Stimulated activated CD4-positive, alpha-beta T cell treated with anti-CD3 and anti-CD28 coated beads, Interleukin-1b, Interleukin-23, amount 100 ng/mL, for 1 hour (primary cell): ENCODE measurements at places on chromosomes 2 and 18.

DNA sequence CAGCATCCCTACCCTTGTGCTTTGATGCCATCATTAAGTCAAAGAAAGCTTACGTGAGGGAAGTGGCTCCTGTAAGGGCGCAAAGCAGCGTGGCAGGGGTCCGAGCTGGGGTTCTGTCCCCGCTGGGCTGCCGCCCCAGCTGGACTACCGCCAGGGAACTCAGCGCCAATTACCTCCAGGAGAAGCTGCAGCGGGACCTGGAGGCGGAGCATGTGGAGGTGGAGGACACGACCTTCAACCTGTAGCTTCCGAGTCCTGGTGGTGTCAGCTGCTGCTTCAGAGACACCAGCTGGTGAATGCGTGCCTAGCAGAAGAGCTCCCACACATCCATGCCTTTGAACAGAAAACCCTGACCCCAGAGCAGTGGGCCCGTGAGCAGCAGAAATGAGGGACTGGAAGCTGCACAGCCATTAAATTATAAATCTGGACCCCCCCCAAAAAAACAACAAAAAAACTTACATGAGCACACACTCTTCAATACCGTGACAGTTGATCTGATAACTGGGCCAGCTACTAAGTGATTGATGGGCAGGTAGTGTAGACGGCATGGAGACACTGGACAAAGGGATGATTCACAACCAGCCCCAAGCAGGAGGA is 20.1 kb upstream of the YES1 start:
- no peak for DNase-seq

GRCh38 chr2:150120326-150120955 is 367.0 kb downstream of the RND3 start:
- DNase-seq = no peak

DNA sequence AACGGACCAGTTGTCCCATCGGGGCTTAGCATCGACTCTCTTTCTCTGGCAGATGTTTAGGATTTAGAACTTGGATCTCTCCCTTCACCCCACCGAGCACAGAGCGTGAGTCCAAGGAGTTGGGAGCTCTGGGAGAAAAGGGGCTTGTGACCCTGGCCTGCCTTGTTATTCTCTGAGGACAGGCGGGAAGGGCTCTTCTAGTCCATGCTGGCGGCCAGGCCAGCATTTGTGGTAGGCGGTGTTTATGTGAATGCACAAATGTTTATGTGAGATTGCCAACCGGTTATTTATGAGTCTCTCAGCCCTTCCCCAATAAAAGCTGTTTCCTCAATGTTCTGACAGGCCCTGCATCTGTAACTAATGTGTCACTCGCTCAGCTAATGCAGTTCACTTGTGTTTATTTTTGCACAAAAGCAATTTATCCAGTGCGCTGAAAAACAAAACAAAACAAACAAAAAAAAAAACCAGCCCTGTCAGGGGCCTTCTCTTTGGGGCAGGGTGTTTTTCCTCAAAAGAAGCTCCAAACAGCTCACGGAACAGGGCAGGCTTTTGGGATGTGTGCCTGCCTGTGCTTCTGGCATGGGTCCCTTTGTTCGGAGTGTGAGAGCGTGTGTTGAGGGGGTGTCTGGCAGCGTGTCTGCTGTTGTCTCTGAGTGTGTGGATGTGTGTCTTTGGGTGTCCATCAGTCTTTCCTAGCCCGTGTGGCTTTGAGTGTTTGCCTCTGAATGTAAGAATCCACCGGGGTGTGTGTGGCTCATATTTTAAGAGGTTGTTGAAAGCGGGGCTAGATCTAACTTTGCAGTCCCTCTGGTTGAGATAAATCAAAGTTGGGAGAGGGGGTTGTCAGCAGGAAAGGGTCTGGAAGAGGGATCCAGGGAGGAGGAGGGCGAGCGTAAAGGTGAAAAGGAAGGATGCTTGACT is 52.8 kb upstream of the HAAO start:
- DNase-seq = no peak

GRCh38 chr18:47100212-47100831 is 50.0 kb downstream of the HDHD2 start:
- peak; percentile 37 for DNase-seq

- DNase-seq = no peak
Observed at GRCh38 chr2:37809525-37809924, 115.6 kb upstream of the RMDN2 start.

GRCh38 chr2:130836501-130837174 is at the start of gene ARHGEF4:
ARHGEF4 (plus strand) TSS chr2:130836914; CDS start chr2:130836954, 40 bp downstream.
- DNase-seq = no peak

DNA sequence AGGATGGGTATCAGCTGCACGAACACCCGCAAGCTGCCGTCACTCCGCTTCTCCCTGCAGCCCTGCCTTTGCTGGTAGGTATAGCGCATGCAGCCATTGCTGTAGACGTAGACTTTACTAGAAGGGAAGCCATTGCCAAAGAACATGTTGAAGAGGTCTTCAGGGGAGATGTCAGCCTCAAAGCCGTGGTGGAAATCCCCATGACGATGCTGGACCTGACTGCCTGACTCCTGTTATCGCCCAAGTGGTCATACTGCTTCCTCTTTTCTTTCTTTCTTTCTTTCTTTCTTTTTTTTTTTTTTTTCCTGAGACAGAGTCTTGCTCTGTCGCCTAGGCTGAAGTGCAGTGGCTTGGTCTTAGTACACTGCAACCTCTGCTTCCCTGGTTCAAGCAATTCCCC is 68.7 kb upstream of the SPRED2 start:
- DNase-seq = no peak

DNA sequence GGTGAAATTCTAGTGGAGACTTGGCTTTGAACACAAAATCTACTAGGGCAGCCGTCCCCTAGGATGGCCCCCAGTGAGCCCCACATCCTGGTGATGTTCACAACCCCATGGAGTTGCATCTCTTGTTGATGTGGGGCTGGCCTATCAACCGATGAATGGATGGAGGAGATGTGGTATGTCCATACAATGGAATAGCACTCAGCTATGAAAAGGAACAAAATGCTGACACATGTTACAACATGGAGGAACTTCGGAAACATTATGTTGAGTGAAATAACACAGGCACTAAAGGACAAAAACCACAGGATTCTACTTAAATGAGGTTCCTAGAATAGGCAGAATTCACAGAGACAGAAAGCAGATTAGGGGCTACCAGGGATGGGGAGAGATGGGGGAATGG is 80.1 kb upstream of the ASAP2 start:
- DNase-seq = no peak

DNA sequence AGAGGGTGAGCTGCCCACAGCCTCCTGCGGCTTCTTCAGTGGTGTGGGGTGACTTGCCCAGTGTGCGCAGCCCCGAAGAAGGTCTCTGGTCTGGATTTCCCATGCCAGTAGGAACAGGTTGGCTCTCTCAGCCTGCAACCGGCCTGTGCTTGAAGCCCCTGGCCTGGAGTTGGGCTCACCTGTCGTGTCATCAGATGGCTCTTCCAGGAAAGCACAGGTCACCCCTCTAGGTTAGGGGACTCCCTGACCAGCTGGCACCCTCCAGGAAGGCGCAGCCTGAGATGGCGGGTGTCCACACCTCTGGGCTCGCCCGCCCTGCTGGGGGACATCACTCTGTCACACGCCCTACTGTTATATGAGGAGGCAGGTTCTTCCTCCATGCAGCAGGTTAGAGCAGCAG is 179.8 kb downstream of the SEPTIN10 start:
- DNase-seq = no peak

DNA sequence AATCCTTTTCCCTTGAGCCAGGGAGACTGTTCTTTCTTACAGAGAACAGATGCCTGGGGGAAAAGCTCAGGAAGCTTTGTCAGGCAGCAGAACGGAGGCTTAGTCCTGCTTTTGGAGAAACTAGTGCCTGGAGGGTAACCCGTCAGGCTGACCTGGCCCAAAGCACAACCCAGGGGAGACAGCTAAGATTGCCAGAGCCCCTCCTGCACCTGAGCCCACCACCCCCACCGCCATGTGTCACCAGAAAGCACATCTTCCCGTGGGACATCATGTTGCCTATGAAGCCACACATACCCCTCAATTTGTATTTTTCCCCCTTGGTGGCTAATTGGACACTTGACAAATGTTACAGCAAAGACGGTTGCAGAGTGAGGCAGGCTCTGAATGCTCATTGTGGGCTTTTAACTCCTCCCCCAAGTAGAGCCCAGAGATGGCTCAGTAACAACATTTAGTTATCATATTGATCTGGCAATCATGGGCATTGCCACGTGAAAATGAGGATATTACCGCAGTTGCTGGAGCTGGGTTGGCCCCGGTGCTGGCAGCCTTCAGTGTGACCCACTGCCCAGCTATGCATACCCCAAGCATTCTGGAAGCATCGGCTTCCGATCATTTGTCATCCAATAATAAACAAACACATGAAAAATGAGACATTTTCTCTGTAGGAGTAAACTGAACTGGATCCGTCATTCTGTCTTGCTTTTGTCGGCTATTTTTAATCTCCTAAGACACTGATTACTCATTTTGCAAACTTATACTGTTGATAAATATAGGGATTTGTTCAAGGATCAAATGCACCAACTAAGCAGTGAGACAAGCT is 229.5 kb downstream of the ATAD2B start:
- DNase-seq = no peak

- no peak for DNase-seq
Observed at GRCh38 chr2:129319422-129319717, 660.1 kb upstream of the RAB6C start.

DNA sequence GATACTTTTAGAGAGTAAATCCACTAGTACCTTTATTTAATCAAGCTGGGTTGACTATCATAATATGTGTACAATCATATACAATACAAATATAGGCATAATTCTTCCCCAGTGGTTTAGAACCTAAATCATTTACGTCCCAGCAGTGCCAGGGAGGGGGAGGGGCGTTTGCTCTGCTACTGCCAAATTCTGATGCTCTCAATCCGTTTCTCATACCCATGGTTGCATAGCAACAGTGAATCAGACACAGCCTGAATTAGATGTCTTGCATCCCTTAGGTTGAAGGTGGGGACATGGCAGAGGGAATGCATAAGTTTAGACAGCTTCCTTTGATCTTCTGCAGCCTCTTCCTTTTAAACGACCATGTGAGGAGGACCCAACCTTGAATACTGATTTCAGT is 135.4 kb downstream of the ABCA12 start:
- no peak for DNase-seq

GRCh38 chr2:42754021-42754775 is 9.7 kb downstream of the OXER1 start:
- DNase-seq = no peak
